ACHN (cell line): ENCODE measurements at places on chromosomes 6 and 20.
A peak's percentile ranks its signal among the peaks of the same experiment; 100 is the strongest.

DNA sequence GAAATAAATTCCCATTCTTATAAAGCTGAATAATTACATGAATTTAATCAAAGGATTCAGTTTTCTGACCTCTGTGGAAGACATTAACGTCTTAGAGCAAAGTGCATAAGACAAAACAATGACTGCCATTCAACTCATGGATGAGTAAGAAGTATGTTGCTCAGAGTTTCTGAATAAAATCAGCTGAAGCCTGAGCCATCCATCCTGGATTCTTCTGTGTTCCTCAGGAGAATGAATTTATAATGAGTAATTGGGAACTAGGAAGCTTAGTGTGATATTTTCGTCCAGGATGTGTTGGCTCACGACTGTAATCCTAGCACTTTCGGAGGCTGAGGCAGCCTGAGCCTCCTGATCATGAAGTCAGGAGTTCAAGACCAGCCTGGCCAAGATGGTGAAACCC, 62.8 kb downstream of the PERP start:
- no peak for DNase-seq

GRCh38 chr20:60984666-60985065, 267.4 kb upstream of the CDH4 start:
- DNase-seq, result no peak

DNA sequence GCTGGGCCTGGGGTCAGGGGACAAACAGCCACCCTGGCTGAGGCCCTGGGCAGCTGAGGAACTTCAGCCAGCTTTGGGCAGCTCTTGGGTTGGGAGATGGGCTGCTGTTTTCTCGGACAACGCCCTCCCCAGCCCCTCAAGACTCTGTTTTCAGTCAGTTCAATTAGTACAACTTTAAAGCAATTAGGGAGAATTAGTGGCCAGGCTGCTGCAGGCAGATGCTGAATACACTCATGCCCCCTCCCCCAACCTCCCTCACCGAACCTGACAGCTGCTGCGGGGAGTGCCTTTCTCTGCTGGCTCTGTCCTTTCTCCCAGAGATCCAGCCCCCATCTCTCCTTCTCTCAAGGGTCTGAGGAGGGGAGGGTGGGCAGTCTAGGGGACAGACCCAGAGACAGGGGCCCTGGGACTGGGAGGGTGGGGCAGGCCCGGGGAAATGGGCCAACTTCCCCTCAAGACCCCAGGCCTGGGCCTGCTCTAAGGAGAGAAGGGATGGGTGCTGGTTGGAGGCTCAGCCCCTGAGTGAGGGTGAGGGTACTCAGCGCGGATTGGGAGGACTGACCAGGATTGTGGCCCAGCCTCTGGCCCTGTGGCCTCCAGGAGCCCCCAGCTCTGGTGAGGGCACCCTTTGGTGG, 17.8 kb upstream of the MYT1 start:
- DNase-seq, result no peak

DNA sequence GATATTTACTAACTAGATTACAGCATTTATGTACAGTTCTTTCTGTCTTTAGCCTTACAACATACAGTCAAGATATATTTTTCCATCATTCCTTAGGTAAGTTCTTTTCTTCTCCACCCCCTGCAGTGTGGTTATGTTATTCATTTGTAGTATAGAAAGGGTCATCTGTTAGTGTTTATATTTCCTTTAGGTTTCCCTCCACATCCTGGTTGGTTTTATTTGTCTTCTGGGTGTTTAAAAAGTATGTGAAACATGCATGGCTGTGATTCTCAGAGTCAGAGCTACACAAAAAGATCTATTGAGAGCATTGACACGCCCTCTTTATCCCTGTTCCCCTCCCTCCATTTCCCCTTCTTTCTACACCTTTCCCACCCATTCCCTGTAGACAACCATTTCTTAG, 20.1 kb downstream of the DHX35 start:
- DNase-seq, result no peak

- no peak for DNase-seq
Observed at GRCh38 chr6:43101497-43101896, 25.4 kb downstream of the PTK7 start.

- no peak for DNase-seq
Observed at GRCh38 chr6:73054958-73055357, 170.3 kb downstream of the KHDC1L start.

DNA sequence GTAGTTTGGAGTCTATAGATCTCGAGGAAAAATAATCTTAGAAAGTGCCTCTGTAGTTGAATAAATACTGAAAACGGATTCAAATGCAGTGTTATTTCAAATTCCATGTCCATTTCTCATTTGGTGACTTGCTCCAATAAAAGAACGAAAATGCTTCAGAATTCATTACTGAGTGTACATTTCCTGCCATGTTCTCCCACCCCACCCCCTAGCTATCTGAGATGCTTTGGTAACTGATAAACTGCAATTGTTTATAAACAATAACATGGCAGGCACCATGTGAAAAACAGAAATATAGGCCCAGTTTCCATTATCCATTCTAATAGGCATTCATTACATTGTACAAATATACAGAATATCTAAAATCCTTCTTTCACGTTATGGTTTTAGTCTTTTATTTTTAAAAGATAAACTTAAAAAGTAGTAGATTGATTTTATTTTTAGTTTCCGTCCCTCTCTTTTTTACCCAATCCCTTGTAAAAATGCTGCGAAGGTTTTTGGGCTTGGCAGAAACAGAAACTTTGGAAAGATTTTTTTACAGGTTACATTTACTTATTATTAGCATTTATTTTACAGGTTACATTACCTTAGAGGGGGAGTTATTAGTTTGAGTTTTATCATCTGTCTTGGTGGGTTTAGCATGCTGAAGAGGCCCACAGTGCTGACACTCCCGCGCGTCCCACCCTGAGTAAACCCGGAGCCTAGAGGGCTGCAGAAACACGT, 1.5 kb downstream of the FAM162B start:
- no peak for DNase-seq

DNA sequence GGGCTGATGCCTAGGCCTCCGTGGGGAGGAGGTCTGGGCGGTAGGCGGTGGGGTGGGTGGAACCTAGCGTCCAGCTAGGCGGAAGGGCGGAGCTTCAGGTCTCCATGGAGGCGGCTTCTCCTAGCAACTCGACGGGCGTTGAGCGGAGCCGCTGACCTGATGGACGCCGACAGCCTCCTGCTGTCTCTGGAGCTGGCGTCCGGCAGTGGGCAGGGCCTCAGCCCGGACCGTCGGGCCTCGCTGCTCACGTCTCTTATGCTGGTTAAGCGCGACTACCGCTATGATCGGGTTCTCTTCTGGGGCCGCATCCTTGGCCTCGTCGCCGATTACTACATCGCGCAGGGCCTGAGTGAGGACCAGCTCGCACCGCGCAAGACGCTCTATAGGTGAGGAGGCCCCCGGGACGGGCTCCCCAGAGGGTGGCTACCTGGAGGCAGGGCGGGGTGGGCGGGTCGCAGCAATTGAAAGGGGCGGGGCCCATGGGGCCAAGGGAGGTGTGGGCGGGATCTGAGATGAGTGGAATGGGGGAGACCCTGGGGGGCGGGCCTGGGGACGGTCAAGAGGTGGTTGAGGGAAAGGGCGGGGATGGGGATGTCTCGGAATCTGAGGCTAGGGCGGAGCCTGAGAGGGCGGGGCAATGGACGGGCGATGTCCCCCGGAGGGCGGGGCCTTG, at the start of gene RSPH9:
RSPH9 (plus strand) TSS at position 97 of the 673 bp plus-strand sequence; CDS start at position 160, 63 bp downstream.
- peak; percentile 85 for DNase-seq

GRCh38 chr6:44608175-44608574, 220.7 kb downstream of the CDC5L start:
- DNase-seq, result no peak

DNA sequence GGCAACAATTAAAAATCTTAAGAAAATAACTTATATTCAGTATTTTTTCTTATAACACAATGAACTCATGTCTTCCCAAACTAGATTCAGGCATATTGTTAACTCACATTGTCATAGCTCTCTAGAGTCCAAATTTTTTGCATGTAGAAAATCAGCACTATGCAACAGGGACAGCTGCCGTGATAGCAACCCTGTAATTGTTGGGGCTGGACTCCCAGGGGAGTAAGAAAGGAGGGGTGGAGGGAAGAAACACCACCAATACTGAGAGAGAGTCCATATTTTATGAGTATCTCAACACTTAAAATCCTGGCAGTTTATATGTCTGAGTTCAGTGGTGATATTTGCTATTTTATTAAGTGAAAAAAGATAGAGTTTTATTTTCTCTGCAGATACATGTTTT, 89.6 kb upstream of the HS3ST5 start:
- no peak for DNase-seq

DNA sequence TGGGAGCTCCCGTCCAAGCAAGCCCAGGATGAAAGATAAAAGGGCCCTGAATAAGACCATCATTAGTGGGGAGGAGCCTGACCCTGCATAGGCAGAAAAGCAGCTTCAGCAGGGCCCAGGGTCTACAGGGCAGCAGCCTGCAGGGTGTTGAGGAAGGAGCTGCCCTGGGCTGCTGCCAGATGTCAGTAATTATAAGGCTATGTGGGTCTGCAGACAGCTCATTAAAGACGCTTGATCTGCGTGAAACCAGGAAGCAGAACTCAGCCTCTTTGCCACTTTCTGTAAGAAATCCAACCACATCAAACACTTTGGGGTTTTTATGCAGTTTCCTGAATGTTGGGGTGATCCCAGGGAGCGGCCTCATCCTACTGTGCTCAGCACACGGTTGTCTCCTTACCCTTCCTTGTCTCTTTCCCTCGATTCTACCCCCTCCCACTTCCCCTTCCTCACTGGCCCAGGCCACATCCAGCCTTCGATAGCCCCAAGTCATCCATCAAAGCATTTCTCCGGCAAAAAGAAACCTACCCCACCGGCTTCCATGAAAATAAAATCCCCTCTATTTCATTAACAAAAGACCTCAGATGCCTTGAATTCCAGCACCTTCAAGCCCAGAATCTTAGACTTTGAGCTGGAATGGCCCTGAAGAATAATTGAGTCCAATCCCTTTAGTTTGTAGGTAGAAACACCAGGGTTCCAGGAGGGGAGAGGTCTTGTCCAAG, 1.0 kb upstream of the TGM6 start:
- no peak for DNase-seq

GRCh38 chr6:130670142-130670541, 157.1 kb upstream of the SMLR1 start:
- DNase-seq, result no peak

- DNase-seq, result no peak
Observed at GRCh38 chr20:43923322-43923721, 8.7 kb downstream of the TOX2 start.
